ENCODE measurements at places on chromosomes 16 and 17.

- peak; percentile 38 for DNase-seq
These were observed 3.2 kb downstream of the CBX4 start for GRCh38 chr17:79835953-79836509.

DNA sequence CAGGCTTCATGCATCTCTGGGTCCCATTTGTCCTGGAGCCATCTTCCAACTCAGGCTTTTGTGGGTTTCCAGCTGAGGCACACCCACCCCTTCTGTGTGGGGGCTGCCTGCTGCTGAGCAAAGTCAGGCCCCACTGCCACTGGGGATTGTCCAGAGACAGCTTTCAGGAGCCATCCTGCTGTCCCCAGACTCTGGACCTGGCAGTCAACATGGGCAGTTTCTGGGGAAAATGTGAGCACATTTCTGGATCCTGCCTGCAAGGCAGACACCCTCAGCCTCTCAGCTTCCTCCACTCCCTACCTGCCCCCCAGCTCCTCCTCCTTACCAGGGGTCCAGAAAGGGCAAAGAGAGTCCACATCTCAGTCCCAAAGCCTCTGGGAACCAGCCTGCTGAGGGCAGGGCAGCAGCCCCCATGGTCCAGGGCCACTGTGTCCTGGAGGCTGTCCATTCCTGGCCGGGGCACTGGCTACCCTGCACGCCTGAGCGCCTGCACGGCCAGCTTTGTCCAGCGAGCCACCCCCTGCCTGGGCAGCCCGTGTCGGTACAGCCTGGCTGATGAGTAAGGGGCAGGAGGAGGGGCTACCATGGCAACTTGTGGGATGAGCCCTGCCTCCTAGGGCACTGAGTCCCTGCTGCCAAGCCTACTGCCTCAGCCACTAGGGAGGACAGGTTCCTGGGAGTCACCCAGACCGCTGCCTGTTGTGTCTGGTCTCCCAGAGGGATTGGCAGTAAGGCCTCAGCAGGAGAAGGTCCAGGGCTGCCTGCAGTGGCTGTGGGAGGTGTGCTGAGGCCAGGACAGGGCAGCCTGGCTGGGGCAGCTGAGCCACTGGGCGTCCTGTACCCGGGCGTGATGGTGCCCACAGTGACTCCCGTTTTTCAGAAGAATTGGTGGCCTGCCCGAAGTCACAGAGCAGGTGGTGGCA is at the start of gene SLC47A2:
SLC47A2 (minus strand) TSS at position 477 of the 923 bp plus-strand sequence; CDS start at position 448, 29 bp downstream.
- no peak for DNase-seq

DNA sequence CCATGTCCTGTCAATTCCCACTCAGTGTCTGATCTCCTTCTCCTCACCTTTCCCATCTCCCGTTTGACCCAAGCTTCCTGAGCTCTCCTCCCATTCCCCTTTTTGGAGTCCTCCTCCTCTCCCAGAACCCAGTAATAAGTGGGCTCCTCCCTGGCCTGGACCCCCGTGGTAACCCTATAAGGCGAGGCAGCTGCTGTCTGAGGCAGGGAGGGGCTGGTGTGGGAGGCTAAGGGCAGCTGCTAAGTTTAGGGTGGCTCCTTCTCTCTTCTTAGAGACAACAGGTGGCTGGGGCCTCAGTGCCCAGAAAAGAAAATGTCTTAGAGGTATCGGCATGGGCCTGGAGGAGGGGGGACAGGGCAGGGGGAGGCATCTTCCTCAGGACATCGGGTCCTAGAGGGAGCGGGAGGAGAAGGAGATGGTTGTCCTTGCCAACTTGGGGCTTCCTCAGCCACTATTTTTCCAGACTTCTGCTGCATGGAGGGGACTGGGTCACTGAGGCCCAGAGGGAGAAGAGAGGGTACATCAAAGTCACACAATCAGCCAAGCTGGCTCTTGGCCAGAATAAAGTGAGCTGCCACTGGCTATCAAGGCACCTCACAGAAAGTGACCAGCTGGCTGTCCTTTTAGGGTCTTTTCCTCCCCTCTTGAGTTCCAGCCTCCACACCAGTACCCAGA is 1.9 kb upstream of the TBC1D10B start:
- no peak for DNase-seq

- peak; percentile 77 for DNase-seq
These were observed at the start of gene NXPH3 for GRCh38 chr17:49575679-49576087. Gene NXPH3, plus strand, starts transcription at chr17:49575871. Its CDS starts 349 bp downstream, at chr17:49576220.

DNA sequence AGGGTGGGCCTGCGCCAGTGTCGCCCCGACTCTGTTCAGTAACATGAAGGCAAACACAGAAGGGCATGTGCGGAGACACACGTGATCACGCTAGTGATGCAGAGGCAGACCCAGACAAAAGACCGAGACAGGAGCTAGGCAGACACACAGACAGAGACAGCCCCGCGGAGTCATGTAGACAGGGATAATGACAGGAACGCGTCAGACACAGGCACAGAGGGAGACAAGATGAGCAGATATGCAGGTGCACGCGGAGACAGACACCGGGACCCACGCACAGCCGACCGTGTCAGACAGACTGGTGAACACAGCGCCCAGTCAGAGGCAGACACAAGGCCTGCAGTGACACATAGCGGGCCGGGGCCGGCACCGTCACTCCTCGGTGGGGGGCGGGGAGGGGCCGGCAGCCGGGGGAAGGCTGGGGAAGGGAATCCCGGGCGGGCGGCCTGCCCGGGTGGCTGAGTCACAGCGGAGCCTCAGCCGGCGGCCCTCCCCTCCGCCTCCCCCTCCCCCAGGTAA is 7.4 kb downstream of the KDM6B start:
- peak; percentile 81 for DNase-seq

DNA sequence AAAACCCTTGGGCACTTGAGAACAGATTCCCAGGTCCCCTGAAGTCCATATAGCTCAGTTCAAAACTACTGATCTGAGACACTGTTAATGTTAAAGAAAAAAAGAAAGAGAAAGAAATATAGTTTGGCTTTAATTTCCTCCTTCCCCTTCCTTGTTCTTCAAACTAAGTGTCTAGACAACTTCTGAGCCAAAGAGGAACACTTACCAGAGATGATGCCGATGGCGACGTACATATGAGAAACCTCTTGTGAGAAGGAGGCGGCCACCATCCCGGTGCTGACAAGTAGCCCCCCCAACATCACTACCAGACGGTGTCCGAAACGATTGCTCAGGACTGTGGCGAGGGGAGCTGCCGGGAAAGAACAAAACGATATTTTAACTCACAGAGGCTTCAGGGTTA is 17.2 kb downstream of the SLC16A6 start:
- no peak for DNase-seq

GRCh38 chr16:53417011-53417410 is 17.3 kb upstream of the RBL2 start:
- DNase-seq: no peak

DNA sequence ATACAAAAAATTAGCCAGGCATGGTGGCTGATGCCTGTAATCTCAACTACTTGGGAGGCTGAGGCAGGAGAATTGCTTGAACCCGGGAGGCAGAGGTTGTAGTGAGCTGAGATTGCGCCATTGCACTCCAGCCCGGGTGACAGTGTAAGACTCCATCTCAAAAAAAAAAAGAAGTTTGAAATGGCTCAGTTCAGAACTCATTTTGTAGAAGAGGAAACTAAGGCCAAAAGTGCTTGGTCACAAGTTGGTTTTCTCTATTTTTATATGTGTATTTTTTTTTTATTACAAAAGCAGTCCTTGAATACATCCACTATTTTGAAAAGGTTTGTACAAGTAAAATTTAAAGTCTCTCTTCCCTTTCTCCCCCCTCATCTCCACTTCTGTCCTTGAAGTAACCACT is 5.5 kb downstream of the TAC4 start:
- no peak for DNase-seq

DNA sequence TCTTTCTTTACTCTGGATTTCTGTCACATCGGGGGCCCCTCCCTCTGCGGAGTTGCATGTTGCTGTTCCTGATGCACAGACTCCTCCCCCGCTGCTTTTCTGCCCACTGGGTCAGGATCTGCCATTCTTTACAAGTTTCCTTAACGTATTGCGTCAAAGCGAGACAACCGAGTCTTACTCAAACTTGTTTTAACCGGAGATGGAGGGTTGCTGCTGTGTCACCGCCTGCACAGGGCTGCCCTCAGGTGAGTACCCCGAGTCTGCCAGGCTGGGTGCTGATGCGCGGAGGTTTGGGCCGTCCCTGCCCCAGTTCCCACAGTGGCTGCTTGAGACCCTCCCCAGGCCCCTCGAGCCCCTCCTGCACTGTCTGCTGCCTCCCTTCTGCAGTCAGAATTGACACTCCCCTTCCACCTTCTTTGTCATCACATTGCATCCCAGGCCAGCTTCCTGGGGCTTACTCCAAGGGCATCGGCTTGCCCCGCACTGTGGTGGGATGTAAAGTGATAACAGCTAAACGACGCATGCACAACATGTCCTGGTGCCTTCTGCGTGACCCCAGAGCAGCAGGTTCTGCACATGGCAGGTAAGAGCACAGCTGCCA is 19.3 kb downstream of the CARHSP1 start:
- DNase-seq: peak; percentile 17

DNA sequence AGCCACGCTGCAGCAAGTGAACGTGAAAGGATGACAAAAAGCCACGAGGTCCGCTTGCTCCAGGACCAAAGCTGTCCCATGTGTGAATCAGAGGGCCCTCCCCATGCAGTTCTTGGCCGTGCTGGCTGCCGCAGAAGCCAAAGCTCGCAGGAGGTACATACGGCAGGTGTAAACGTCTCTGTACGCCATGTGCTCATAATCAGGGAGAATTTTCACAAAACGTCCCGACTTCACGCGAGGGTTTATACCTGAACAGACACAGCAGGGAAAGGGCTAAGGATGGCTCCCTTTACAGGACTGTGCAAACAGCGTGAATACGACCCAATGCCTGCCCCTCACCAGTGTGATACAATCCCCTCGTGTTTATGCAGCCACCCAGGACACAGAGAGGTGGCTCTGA is 25.3 kb downstream of the FBXO31 start:
- no peak for DNase-seq

DNA sequence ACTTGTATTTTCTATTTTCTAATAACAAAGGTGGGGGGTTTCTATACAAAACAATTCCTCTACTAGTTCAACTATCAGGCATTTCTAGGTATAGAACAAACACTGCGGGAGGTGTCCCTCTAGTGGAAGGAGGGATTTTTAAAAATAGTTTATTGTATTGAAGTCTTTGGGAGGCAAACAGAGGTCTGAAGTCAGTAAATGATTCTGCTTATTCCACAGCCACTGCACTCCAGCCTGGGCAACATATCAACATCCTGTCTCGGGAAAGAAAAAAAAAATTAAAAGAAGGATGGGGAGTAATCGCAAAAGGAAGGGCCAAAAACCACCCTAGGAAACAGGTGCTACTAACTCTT is 648 bp upstream of the ERCC4 start:
- no peak for DNase-seq

- DNase-seq: no peak
These were observed 18.7 kb downstream of the DUS2 start for GRCh38 chr16:68041783-68042182.

GRCh38 chr17:18230288-18231141 is 5.1 kb downstream of the LLGL1 start:
- no peak for DNase-seq

DNA sequence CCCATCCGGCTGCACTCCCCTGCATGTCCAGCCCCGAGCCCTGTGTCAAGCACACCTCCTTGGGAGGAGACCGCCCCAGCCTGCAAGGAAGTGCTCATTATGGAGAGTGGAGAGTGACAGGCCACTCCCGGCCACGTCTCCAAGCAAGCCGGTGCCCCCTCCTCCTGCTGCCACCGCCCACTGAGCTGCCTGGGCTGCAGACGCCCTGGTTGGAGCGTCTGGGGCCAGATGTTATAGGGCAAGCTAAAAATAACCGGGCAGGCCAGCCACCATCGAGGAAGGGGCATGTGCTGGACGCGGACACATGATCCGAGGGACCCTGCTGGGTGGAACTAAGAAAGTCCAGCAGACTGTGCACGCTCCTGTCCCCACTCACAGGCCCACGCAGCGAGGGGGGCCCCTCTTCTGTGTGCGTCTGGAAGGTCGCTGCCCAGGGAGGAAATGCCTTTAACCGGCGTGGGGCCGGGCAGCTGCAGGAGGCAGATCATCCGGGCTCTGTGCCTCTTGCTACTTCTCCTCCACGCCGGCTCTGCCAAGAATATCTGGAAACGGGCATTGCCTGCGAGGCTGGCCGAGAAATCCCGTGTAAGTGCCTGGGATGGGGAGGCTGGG is at the start of gene WFDC1:
WFDC1 (plus strand) TSS at position 348 of the 612 bp plus-strand sequence; CDS start at position 442, 94 bp downstream.
- no peak for DNase-seq

DNA sequence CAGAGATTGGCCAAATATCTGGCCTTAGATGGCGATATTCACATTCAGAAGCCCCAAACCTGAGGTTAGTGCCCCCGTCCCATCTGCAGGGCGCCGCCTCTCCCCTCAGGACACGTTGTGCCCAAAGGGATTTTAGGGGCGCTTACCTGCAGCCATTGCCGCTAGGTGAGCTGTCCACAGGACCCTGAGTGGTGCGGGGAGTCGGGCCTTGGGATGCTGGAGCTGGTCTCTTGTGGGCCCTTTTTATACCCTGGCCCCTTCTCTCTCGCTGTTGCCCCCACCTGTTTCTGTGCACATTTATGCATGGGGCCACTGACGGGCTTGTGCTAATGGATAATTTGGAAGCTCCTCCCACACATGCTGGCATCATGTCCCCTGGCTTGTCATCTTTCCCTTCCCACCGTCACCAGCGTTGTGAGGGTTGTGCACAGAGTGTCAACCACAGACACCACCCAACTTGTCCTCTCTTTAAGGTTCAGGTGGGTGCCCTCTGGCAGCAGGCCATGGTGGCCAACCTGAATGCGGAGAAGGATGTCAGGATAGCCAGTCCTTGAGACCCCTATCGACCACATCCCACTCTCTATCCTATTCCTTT is at the start of gene CSHL1:
CSHL1 (minus strand) TSS at position 218 of the 595 bp plus-strand sequence; CDS start at position 156, 62 bp downstream.
- DNase-seq: no peak

- peak; percentile 80 for DNase-seq
These were observed at the start of gene CCDC57 for GRCh38 chr17:82212331-82213250. Gene CCDC57, minus strand, starts transcription at chr17:82212842. Its CDS starts 10,898 bp downstream, at chr17:82201944.

- DNase-seq: no peak
These were observed 190.9 kb downstream of the CCDC182 start for GRCh38 chr17:57553991-57554825.

DNA sequence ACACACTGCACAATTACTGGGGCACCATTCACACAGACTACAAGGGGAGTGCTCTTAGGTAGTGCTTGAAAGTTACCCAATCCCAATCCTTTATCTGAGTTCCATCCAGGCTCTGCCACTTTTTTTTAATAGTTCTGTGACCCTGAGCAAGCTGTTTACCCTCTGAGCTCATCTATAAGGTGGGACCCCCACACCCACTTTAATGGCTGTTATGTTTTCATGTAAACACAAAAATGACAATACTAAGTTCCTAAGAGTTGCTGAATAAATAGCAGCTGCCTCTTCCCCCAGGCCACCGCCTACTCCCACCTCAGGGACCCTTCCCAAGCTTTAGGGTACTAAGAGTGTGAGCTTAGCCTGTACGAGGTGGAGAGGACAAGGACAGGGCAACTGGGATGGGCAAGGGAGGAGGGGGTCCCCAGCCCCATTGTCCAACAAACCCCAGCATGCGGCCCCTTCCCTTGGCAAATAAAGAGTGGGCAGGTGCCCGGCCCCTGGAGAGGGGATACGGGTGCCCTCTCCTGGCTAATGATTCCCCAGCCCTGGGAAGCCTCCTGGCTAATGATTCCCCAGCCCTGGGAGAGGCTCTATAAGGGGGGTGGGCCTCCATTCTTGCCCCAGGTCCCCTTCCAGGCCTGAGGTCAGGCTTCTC is 14.6 kb downstream of the SLC13A2 start:
- DNase-seq: no peak

GRCh38 chr16:56742030-56742984 is 12.4 kb downstream of the NUP93 start:
- DNase-seq: no peak
